ENCODE measurements at places on chromosomes 3 and 15.

GRCh38 chr3:134693226-134693625 lies 42.4 kb upstream of the KY start:
- DNase-seq: no peak

- DNase-seq: no peak
These were observed 429.4 kb upstream of the PROK2 start for GRCh38 chr3:72214066-72214951.

DNA sequence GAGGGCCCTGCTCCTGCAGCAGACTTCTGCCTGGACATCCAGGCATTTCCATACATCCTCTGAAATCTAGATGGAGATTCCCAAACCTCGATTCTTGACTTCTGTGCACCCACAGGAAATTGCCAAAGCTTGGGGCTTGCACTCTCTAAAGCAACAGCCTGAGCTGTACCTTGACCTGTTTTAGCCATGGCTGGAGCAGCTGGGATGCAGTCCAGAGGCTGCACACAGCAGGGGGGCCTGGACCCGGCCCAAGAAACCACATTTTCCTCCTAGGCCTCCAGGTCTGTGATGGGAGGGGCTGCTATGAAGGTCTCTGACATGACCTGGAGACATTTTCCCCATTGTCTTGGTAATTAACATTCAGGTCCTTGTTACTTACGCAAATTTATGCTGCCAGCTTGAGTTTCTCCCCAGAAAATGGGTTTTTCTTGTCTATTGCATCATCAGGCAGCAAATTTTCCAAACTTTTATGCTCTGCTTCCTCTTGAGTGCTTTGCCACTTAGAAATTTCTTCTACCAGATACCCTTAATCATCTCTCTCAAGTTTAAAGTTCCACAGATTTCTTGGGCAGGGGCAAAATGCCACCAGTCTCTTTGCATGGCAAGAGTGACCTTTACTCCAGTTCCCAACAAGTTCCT lies 11.8 kb upstream of the MYO5A start:
- no peak for DNase-seq

- no peak for DNase-seq
These were observed 499.0 kb downstream of the PYDC2 start for GRCh38 chr3:191959876-191960413.

DNA sequence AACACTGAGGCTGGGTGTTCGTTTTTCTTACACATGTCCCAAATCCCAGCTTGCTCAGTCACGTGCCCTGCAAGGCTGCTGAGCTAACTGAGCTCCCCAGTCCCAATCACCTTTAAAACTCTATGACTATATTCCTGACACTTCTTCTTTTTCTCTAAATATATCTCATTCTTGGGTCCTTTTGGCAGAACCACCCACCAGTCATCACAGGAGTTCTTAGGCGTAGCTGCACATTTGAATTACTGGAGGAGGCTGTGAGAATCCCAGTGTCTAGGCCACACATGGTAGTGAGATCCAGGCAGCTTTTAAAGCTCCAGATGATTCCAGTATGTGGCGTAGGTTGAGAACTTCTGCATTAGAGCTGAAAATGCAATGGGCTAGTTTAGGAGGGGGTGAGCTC lies 66.3 kb downstream of the ST8SIA2 start:
- no peak for DNase-seq

DNA sequence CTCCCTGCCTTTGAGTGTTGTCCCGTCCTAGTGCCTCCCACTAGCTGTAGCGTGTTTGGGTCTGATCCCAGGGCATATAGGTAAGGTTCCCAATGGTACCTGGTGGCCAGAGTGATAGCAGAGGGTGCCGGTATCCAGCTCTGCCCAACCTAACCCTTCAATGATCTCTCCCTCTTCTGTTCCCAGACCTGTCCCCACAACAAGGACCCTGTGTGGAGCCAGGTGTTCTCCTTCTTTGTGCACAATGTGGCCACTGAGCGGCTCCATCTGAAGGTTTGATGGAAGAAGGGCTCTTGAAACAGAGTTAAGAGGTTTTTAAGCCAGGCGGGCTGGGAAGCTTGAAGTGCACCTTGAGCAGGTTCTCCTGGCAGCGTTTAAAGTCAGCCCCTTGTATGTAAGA lies 35.5 kb downstream of the ESYT3 start:
- no peak for DNase-seq

GRCh38 chr3:131033480-131034080 lies 6.9 kb downstream of the NEK11 start:
- peak; percentile 24 for DNase-seq

DNA sequence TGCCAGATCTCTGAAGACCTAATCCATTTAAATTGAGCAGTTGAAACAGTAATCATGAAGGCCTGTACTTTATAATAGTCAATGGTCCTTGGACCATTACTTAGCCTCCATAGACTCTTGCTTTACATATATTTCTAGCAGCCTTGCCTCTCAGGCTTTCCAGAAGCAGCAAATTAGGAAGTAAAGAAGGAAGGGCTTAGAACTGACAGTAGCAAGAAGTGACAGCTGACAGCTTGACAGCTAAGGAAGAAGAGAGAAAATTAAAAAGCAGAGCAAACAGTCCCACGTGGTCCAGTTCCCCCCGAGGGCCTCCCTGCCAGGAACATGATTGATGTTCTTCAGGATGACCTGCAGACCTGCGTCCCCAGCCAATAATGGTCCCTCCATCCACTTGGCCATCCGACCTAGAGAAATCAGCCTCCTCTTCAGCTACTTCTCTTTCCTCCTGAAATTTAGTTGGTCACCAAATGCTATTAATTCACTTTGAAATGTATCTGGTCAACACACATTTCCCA lies 15.0 kb upstream of the PSMD6 start:
- DNase-seq: no peak

DNA sequence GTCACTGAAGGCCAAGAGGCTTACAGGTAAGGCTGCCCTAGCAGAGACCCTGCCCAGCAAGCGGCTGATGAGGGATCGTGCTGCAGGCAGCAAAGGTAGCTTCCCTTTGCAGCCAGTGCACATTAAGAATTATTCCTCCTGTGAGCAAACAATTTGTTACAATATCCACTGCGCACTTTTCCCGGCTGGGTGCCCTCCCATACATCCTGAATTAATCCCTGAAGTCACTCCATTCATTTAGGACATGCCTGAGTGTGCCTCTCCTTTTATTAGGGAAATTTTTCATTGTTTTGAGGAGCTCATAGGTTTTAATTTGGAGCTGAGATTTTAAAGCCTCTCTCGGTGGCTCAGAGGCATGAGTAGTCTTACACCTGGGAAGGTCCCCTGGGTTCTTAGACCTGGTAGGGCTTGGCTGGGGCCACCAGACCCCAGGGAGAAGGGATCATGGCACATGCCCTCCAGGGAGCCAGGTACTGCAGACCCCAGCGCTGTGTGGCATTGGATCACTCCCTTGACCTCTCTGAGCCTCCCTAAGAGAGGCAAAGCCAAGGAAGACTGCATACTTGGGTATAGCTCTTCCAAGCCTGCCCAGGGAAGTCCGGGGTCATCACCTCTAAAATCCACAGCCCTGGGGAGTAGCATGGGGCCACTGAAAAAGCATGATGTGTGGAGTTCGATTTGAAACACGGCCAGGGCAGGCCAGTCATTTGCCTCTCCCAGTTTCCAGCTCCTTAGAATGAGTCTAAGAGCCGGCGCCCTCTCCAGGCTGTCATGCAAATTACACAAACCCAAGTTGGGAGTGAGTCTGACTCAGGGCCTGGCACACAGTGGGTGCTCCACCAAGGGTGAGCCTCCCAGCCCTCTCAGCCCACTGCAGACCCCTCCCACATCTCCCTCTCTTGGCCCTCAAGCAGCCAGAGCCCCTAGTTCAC lies 151.9 kb upstream of the LINGO1 start:
- DNase-seq: no peak

DNA sequence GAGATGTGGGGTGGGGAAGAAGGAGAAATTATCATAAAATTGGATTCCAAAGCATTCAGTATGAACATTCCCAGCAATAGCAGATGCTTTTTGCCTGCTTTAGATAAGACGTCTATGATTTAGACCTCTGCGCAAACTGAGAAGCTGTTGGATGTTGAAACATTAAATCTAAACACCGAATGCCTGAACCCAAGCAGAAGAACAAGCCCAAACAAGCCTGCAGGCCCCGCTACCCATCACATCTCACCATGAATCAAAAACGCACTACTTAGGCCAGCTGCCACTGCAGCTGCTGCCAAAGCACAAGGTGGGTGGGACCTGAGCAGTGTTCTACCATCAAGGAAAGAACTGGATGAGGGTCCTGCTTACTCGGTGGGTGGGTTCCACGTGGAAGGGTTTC lies 24.4 kb upstream of the THBS1 start:
- DNase-seq: no peak

GRCh38 chr3:113297287-113297686 lies 85.9 kb downstream of the BOC start:
- DNase-seq: no peak

DNA sequence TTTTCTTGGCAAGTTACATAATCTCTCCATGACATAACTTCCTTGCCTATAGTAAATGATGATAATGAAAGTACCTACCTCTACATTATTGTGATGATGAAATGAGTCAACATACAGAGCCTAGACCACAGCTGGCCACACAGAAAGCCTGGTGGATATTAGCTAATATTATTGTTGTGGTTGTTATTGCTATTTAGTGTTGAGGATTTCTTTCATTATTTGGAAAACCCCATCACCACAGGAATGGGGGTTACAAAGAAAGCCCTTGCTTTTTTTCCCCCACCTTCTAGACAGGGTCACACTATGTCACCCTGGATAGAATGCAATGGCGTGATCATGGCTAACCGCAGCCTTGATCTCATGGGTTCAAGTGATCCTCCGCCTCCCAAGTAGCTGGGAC lies 125.0 kb downstream of the PDZRN3 start:
- no peak for DNase-seq

GRCh38 chr3:101155825-101156224 lies 162.6 kb upstream of the ABI3BP start:
- no peak for DNase-seq

DNA sequence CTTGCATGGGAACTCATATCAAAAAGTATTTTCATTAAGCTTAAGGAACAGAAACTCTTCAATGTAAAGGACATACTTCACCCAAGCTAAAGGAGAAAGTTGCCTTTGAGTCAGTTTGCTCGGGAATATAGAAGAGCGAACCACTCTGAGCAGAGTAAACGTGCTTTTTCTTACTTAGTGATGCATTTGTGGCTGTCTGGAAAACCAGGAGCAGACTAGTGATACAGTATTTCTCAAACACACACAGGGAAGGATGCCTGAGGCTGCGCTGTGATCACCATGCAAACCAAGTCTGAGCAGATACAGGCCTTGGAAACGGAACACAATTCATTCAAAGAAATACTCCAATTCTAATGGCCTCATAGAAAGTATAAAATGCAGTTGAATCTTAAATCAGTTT lies 121.0 kb upstream of the CDIN1 start:
- DNase-seq: no peak

DNA sequence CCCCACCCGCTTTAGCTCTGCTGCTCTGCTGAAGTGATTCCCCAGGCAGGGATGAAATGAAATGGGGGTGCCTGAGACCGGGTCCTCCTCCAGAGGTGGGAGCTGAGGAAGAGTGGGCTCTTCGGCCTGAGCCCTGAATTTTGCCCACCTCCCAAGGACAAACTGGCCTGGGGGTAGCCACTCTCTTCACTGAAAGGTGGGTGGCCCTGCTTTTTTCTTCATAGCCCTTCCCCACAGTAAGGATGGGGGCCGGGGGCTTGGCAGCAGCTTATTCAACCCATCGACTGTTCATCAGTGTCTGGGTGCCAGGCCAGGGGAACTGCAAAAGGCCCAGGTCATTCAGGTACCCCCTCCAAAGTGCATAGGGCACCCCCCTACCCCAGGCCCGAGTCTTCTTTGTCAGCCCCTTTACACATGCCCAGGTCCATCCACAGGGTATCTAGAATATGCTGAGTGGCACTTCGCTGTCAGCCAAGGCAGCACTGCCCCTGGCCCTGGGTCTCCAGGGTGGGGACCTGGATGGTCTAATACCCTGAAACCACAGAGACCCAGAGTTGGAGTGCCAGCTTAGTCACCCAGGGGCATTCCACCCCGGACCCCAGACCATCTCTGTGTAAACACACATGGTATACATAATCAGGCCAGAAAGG lies 7.9 kb downstream of the SCN5A start:
- DNase-seq: no peak

- no peak for DNase-seq
These were observed 258.8 kb upstream of the NR2E3 start for GRCh38 chr15:71551566-71551965.

- no peak for DNase-seq
These were observed 92.2 kb downstream of the LRTM1 start for GRCh38 chr3:54835701-54836100.

GRCh38 chr3:8775181-8775580 lies 5.8 kb upstream of the OXTR start:
- DNase-seq: no peak

DNA sequence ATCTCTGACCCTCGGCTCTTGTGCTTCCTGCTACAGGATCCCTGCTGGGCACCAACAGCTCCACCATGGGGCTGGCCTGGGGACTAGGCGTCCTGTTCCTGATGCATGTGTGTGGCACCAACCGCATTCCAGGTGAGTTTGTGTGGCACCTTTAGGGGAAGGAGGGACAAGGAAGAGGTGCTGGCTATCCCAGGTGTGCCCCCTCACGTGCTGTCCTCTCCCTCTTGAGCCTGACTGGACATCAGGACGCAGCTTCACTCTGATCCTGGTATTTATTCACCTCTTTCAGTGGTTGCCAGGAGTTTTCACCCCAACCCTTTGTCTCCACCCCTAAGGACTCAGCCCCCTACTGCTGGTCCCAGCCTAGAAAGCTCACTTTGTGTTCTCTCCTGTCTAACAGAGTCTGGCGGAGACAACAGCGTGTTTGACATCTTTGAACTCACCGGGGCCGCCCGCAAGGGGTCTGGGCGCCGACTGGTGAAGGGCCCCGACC lies 960 bp downstream of the THBS1 start:
- no peak for DNase-seq

DNA sequence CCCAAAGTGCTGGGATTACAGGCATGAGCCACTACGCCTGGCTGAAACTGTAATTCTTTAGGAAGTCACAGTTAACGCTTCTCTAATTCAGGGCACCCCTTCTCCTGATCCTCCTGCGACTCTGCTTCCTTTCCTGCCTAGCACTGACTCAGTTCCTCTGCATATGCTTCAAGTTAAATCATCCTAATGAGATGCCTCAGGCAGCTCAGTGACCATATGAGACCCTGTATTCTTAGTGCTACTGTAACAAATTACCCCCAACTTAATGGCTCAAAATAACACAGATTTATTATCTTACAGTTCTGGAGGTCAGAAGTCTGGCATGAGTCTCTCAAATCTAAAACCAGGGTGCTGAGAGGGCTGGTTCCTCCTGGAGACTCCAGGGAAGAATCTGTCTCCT lies 271.8 kb upstream of the LYSMD4 start:
- no peak for DNase-seq

GRCh38 chr3:157589211-157589610 lies 86.0 kb upstream of the VEPH1 start:
- no peak for DNase-seq

- DNase-seq: no peak
These were observed 46.8 kb upstream of the NEO1 start for GRCh38 chr15:73005446-73005845.
